ENCODE measurements at places on chromosomes 3 and 15.

- DNase-seq = no peak
These were observed 55.2 kb upstream of the CHRNA7 start for GRCh38 chr15:31974855-31975829.

GRCh38 chr15:36498916-36499315, 80.5 kb upstream of the CDIN1 start:
- no peak for DNase-seq

- no peak for DNase-seq
These were observed 21.9 kb upstream of the LIPC start for GRCh38 chr15:58409861-58410260.

GRCh38 chr15:43941555-43941954, 114.8 kb downstream of the WDR76 start:
- DNase-seq = no peak

DNA sequence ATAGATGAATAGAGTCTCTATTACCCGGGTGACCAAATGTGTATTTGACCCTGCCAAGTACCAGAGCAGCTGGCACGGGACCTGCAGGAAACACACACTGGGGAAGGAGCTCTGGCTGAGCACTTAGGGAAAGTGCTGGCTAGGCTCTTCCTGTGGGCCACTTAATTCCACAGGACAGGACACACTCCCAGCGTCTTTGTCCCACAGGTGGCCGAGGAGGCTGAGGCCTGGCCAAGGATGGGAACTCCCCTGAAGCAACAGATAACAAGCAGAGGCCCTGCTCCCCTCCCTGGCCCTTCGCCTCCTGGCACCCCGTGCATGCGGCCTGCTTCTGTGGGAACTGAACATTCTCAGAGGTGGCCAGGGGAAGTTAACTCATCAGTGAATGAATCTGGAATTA, 180.8 kb downstream of the ATP10A start:
- no peak for DNase-seq
